Stimulated activated CD8-positive, alpha-beta memory T cell treated with anti-CD3 and anti-CD28 coated beads, Interleukin-7, amount 100 ng/mL, for 1 hour (primary cell): ENCODE measurements at places on chromosomes 2 and 18.

DNA sequence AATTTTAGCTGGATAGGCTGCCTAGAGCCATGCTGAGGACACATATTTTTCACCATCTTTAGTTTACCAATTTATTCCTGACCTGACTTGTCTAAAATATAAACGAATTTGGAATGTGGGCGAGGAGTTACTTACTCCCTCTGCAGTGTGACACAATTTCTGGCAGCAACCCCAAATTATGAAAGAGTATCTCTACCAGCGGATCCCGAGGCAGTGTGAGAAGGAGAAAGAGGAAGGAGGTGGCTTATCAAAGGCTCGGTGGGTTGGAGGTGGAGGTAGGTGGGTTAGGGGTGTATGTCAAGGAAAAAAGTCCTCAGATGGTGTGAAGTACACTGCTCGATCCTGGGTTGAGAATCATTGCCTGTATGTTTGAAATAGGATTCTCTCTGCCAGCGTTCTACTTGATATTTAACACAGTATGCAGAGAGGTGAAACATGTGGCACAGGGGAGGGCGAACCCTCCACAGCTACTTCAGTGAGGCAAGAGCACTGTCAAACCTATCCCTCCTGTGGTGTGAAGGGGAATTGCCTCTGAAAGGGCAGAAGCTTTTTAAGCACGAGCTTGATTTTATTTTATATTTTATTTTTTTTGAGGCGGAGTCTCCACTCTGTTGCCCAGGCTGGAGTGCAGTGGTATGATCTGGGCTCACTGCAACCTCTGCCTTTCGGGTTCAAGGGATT lies 76.0 kb downstream of the RFTN2 start:
- no peak for DNase-seq

DNA sequence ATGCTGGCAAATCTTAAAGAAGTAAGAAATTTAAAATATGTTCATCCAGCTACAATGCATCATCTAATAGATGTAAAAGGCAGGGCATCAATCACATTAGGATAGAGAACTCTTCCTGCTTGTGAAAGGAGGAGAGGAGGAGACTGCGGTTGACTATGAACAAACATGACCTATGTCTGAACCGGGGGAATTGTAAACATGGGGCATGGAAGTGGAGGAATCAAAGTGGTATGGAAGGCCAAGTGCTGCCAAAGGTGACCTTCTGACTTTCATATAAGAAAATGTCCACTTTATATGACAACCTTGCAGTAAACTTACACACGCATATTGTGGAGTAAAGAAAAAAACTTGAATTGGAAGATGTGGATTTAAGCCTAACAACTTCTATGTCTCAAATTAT lies 20.0 kb upstream of the SLC8A1 start:
- DNase-seq: no peak

DNA sequence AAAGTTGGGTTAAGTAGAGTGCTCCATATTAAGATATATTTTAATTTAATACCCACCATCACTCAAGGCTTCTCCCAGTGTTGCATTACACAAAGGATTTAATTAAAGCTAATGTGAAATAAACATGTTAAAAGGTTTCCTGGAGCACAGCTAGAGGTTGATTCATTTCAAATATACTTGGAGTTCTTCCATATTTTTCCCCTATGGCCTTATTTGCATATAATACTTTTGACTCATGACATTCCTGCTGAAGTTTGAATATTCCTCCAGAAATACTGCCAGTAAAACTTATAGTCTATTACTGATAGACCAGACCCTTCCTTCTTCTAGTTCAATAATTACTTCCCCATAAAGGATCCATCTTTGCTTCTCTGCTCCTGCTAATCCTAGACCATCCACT lies 227.5 kb downstream of the GULP1 start:
- no peak for DNase-seq

DNA sequence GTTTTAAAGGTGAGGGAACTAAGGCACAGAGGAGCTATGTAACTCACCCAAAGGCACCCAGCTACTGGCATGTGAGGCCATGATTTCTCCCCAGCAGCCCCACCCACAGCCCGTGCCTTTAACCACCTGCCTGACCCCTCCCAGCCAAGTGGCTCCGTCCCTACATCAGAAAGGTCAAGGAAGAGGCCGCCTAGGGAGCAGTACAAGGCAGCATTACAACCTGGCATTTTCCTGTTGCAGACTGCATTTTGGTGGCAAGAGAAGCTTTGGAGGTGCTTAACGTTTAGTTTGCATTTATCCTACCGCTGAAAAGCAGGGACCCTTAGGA lies 17.5 kb downstream of the STEAP3 start:
- no peak for DNase-seq

- no peak for DNase-seq
These were observed 202.4 kb downstream of the KLHL29 start for GRCh38 chr2:23587341-23587880.

DNA sequence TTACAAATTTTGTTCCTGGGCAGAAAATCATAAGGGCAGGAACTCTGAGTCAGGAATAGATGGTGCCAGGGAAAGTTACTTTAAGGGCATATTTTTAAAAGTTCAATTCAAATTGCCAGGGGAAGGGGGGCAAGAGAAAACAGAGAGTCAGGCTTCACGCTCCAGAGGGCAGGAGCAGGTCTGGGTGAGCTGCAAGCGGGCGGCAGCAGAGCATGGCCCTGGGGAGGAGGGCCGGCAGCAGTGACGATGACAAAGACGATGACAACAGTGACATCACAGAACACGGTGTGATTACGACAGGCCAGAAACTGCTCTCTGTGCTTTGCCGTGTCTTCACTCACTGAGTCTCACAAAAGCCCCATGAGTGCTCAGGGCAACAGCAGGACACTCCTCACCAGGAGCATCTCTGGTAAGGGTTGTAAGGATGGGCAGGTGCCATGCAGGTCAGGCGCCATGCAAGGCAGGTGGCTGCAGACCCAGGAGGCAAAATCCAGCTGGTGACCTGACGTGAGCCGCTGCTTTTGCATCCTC lies 23.3 kb downstream of the CHST10 start:
- no peak for DNase-seq

GRCh38 chr2:216774180-216774579 lies 78.8 kb upstream of the IGFBP5 start:
- no peak for DNase-seq

GRCh38 chr2:177746358-177746757 lies 326.2 kb downstream of the PDE11A start:
- no peak for DNase-seq

GRCh38 chr2:110871637-110872036 lies 139.3 kb downstream of the ACOXL start:
- no peak for DNase-seq

DNA sequence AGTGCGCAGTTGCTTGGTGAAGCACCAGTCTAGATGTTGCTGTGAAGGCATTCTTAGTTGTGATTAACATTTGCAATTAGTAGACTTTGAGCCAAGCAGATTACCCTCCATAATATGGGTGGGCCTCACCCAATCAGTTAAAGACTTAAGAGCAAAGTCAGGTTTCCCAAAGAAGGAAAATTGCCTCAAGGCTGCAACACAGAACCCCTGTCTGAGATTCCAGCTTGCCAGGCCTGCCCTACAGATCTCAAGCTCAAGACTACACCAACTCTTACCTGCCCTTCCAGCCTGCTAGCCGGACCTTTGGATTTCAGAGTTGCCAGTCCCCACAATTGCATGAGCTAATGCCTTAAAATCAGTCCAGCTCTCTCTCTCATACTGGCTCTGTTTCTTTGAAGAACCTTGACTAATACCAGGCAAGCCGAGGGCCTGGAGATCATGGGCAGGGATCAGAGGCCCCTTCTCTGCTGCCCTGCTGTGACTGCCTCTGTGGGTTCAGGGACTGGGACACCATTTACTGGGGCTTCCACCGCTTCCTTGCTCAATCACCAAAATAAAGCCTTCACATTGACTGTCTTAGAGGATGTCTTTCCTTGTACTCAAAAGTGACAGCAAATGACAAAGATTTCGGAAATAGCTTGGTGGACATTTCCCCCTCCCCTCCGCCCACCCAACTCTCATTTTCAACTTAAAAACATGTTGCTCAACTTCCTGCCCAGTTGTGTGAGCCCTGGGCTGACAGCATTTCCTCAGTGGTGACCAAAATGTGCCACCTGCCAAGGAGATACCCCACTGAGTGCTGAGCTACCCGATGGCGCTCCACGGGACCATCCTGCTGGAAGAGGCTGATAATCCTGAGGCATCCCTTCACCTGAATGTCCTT lies 86.7 kb downstream of the GALNT14 start:
- no peak for DNase-seq
